RWPE2 (cell line): ENCODE measurements at places on chromosomes 16 and 17.

GRCh38 chr17:79147746-79148506, 73.3 kb downstream of the ENGASE start:
- peaks cover 31% of the 10 kb centered on the region for H3K27me3 ChIP-seq
- no peaks in the 10 kb centered on the region for H3K4me1 ChIP-seq
- no peak for DNase-seq
- H3K27ac ChIP-seq, result no peak overlapping the region
- no peak overlapping the region for H3K4me3 ChIP-seq

DNA sequence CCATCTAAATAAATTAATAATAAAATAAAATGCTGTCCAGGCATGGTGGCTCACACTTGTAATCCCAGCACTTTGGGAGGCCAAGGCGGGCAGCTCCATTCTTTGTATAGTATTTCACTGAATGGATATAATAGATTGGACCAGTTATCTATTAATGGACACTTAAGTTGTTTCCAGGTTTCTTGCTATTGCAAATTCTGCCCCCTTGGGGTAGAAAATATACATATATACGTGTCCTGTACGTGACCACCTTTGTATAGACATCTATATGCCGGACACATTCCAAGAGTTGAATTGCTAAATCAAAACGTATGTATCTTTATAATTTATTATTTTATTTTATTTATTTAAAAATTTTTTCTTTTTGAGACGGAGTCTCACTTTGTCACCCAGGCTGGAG, 3.9 kb upstream of the EXOC7 start:
- H3K4me1 ChIP-seq, result peaks cover 6% of the 10 kb centered on the region
- DNase-seq, result no peak
- peaks cover under 1% of the 10 kb centered on the region; the same call in 1 of the 2 replicates for H3K36me3 ChIP-seq
- H3K4me3 ChIP-seq, result no peak overlapping the region

- H3K4me3 ChIP-seq, result no peak overlapping the region
- H3K4me1 ChIP-seq, result no peaks in the 10 kb centered on the region
- H3K27me3 ChIP-seq, result no peaks in the 10 kb centered on the region
- DNase-seq, result no peak
Observed at GRCh38 chr16:57514791-57515600, 21.4 kb downstream of the CCDC102A start.

GRCh38 chr16:28925386-28926228, 569 bp upstream of the RABEP2 start:
- peak overlapping the region; percentile 57 for H3K4me3 ChIP-seq
- H3K36me3 ChIP-seq, result 0 out of 2 replicates have a peak, but pooled peaks cover 3% of the 10 kb centered on the region
- H3K27ac ChIP-seq, result peak overlapping the region; percentile 91
- no peak for DNase-seq
- no peaks in the 10 kb centered on the region for H3K27me3 ChIP-seq

GRCh38 chr17:17890773-17891759, 54.3 kb upstream of the SREBF1 start:
- H3K27me3 ChIP-seq, result no peaks in the 10 kb centered on the region
- H3K27ac ChIP-seq, result no peak overlapping the region
- H3K36me3 ChIP-seq, result peaks cover 30% of the 10 kb centered on the region
- H3K4me3 ChIP-seq, result no peak overlapping the region

- H3K4me1 ChIP-seq, result peaks cover 27% of the 10 kb centered on the region
- H3K27ac ChIP-seq, result no peak overlapping the region
- H3K4me3 ChIP-seq, result peak overlapping the region; percentile 74
- no peaks in the 10 kb centered on the region for H3K36me3 ChIP-seq
- no peaks in the 10 kb centered on the region for H3K27me3 ChIP-seq
Observed at GRCh38 chr17:45222014-45222288, 266 bp downstream of the FMNL1 start.

DNA sequence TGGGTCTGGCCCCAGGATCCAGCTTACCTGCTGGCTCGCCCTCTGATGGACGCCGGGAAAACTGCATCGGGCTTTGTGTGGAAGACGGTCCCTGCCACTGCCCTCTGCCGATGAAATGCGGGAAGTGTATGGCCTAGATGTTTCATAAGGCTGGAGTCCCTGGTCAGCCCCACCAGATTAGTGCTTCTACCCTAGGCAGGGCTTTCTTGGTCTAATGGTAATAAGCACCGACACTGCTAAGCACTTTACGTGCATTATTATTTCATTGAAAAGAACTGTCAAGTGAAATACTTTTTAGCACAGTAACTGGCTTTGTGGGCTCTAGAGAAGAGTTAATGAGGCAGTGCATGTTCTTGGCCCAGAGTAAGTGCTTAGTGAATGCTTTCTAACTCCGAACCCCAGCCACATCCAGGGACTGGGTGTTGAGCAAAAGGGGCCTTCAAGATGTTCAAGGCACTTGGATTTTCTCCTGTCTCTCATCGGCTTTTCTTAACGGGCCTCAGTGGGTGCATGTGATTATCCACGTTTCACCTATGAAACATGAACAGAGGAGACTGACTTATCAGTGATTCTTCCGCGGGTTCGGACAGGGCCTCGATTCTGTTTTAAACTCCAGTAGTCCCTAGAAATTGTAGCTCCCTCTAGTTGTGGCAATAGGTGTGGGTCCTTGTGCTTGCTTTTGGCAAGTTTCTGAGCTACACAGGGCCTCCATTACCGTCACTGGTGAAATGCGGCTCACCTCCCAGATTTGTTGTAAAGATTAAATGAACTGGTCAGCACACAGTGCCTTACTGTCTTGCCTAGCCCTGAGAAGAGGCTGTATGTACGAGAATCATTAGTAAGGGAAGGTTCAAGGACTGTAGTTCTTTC, 6.6 kb downstream of the TRAF4 start:
- peaks cover 19% of the 10 kb centered on the region for H3K4me1 ChIP-seq
- H3K36me3 ChIP-seq, result peaks cover 59% of the 10 kb centered on the region
- peak overlapping the region; percentile 95 for H3K27ac ChIP-seq
- DNase-seq, result peak; percentile 91

DNA sequence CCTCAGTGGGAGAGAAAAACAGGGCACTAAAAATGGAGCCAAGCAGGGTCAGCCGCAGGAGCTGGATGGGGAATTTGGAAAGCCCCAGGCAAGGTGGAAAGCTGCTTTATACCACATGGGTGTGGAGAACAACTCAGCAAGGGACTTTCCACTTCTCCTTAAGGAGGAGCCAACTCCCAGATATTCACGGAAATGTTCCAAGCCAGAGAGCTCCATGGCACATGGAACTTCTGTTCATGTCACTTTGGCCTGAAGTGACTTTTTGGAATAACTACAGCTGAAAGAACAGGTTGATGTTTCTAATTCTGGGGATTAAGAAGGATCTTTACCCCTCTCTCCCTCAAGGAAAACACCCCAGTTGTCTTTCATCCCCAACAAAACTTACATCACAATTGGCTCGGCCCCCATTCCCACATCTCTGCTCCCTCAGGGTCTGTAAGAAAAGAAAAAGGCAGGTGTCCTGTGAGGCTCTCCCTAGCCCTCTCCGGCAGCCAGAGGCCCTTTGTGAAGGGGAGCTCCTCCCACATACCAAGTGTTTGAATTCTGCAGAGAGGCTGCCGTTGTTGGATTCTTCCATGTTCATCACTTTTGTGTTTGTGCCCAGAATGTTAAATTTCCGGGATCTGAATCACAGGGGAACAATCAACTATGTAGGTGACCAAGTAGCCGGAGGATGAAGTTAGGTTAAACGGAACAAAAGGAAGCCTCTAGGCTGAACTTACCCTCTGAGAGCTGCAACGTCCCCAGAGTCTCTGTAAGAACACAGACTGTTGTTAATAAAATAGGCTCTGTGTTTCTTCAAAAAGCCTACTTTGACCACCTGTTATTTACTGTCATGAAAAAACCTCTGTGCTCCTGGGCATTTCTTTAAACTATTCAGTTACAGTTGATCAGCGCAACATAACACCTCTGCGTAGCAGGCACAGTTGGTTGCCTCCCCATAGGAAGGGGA, 41.0 kb downstream of the STAT5A start:
- no peak overlapping the region for H3K4me3 ChIP-seq
- H3K27ac ChIP-seq, result peak overlapping the region; percentile 80
- H3K4me1 ChIP-seq, result peaks cover 28% of the 10 kb centered on the region
- H3K27me3 ChIP-seq, result no peaks in the 10 kb centered on the region
- H3K36me3 ChIP-seq, result peaks cover 51% of the 10 kb centered on the region
- DNase-seq, result no peak

DNA sequence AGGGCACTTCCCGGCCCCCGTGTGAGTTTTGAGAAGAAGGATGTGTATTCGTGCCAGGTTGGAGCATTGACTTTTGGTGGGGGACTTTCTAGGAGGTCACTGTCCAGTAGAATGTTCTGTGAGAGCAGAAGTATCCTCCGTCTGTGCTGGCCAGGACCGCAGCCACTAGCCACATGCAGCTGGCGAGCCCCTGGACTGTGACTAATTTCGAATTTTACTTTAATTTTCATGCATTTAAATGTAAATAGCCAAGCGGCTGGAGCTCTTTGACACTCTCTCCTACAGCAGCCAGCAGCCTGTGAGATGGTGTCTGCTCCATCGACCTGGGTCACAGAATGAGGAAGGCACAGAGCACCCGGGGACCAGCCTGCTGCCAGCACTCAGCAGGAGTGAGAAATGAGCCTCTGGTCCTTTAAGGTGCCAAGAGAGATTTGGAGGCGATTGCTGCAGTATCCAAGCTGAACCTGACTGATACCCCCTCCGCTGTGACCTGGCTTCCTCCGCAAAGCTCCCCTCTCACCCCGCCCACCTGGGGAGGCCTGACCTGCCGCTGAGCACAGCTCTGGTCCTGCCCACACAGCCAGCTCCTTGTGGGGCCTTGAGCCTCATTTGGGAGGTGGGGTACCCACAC, 7.8 kb downstream of the ATP2A3 start:
- no peak overlapping the region for H3K27ac ChIP-seq
- peaks cover 6% of the 10 kb centered on the region for H3K4me1 ChIP-seq
- DNase-seq, result no peak
- H3K27me3 ChIP-seq, result no peaks in the 10 kb centered on the region
- no peak overlapping the region for H3K4me3 ChIP-seq
- H3K36me3 ChIP-seq, result no peaks in the 10 kb centered on the region
